ENCODE measurements at places on chromosomes 13 and 19.

GRCh38 chr19:44684892-44685863, 13.8 kb upstream of the CEACAM16 start:
- DNase-seq, result peak; percentile 84

DNA sequence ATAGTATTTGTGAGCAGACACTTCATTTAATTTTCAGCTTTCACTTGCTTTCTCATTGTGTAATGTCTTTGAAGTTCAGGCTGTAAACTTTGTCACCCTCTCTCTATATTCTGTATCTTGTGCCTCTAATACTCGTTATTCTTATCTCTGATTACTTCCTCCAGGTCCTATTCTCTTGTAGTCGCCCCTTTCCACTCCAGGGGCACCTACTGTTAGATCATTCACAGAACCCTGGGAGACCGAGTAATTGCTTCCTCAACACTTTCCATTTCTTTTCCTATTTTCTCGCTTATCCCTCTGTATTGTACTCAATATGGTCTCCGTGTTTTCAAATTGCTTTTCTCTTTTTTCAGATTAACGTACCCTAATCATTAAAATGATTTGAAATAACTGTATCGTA, 93.9 kb upstream of the TDRD3 start:
- DNase-seq, result no peak

GRCh38 chr13:56903710-56904282, 236.9 kb upstream of the PRR20A start:
- no peak for DNase-seq

- no peak for DNase-seq
These were observed 143.1 kb downstream of the ZNF737 start for GRCh38 chr19:20422216-20423205.

DNA sequence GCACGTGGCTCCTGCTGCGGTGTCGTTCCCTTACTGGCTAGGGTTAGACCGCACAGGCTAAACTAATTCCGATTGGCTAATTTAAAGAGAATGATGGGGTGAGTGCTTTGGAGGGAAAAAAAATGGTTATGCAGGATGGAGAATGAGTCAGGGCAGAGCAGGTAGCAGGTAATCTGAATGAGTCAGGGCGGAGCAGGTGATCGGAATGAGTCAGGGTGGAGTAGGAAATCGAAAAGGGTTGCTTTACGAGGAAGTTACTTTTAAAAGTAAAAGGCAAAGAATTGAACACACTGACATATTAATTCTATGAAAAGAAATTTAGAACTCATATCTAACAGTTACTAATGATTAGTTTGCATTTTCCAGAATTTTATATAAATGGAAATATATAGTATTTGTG, 335.5 kb downstream of the FOXO1 start:
- DNase-seq, result no peak

Data from renal cortical epithelial cell (primary cell).